ENCODE measurements at places on chromosomes 5 and 9.

- DNase-seq = no peak
These were observed 39.2 kb upstream of the HAND1 start for GRCh38 chr5:154517181-154517580.

- DNase-seq = no peak
These were observed 389.0 kb downstream of the TAF11L14 start for GRCh38 chr5:18023275-18023674.

DNA sequence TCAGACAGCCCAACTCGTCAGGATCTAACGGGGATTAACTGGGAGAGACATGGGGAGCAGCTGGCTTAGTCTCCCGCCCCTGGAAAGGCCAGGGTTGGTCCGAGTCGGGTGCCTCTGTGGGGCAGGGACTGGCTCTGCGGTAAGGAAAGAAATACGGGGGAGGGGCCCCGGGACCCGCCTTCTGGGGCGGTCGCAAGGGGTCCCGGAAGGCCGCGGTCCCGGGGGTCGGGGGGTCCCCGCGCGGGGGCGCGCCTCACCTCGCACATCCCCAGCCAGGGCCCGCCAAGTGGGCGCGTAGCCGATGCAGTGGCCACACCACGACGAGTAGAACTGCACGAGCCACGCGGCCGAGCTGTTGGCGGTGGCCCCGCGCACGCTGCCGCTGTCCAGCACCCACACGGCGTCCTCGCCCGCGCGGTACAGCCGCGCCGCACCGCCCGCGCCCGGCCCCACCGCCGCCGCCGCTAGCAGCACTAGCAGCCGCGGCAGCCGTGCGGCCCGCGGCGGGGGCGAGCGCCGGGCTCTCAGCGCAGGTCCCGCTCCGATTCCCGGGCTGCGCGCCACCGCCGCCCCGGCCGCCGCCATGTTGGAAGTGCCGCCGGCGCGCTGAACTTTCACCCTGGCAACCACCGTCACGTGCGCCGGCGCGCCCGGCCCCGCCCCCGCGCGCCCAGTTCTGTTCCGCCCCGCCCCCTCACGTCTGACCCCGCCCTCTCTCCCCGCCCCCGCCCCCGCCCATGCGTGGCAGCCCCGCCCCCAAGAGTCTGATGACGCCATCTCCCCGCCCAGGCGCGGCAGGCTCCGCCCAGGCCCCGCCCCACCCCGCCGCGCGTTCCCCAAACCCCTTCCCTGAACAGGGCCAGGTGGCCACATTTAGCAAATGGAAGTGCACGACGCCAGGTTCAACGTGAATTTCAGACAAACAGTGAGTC, at the start of gene QSOX2:
Gene QSOX2 (minus strand): TSS at position 594 of the 932 bp plus-strand sequence. CDS start 9 bp downstream, at position 585.
- DNase-seq = peak; percentile 77

- no peak for DNase-seq
These were observed 1.6 kb downstream of the SKP1 start for GRCh38 chr5:134174841-134175839.

- no peak for DNase-seq
These were observed 90.3 kb downstream of the NTRK2 start for GRCh38 chr9:84759804-84760203.

DNA sequence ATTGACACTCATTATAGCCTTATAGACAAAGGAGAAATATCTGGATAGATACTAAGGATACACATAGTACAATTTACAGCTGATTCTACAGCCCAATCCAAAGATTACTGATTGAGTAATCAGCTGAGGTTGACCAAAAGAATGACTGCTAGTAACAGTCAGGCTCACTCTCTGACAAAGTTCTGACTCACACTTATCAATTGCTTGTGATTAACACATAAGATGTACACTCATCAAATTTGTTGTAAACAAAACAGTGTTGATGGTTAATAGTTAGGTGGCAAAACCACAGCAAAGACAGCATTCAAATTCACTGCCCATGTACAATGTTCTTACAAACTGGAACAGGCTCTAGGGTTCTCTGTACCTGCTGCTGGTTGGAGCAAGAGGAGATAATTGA, 422.7 kb downstream of the TLE1 start:
- no peak for DNase-seq

DNA sequence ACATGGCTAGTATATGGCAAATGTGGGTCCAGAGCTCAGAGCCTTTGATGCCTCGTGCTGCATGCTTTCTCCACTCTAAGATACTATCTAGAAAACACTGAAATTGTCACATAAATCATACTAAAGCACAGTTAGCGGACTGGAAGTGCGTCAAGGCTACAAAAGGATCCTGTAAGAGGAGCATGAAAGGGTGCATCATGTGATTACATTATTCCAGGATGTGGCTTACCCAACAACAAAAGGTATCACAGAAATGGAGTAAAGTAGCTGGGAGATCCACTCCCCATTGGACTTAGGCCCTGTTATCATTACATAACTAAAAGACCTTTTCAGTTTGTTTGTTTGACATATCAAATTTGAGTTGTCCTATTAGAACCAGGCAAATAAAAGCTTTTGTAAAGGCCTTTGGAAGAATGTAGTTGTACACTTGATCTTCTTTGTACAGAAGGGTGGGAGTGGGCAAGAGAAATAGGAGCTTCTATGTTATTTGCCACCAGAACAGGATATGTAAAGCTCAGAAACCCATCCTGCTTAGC, 6.9 kb downstream of the SLC31A1 start:
- no peak for DNase-seq

DNA sequence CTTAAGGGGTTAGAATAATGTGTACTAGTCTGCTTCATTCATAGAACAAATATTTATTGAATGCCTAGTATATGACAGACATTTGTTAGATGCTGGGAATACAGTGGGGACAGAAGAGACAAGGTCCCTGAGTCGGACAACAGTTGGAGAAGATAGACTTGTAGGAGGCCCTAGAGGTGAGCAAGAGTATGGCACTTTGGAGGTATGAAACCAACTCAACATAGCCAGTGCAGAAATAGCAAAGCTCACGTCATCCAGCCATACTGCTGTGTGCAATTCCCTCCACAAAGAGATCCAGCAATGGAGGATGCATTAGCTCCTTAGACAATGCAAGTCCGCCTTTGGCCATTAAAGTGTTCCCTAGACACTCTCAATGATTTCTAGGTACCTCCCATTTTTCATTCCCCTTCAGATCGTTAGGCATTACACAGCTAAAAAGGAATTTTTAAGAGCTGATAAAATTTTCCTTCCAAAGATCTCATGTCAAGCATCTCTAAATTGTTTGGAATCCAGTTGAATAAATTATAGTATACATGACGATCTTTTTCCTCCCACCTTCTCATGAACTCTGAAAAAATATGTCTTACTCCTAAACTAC, 1949.6 kb upstream of the WWC1 start:
- no peak for DNase-seq

- no peak for DNase-seq
These were observed 639 bp downstream of the INVS start for GRCh38 chr9:100099722-100100042.

- DNase-seq = no peak
These were observed 99.4 kb upstream of the HAND1 start for GRCh38 chr5:154577416-154577815.

GRCh38 chr9:77999231-77999631, 32.4 kb downstream of the GNAQ start:
- no peak for DNase-seq

GRCh38 chr5:159951834-159952233, 35.6 kb downstream of the ADRA1B start:
- DNase-seq = no peak

DNA sequence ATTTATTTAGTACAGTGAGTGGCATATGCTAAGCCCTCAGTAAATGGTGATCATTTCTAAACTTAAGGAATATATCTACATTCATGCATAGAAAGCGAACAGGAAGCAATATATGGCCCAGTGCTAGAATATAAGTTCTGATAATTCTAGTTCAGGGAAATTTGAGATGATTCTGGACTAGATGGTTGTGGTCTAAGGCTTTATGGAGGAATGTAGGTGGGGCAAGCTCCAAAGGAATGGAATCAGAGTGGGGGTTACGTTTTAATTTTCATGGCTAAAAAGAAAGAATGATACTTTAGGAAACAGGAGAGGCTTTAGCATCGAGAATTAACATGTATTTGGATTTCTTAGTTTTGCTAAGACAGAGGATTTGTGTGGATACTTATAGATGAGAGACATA, 56.1 kb downstream of the MTREX start:
- no peak for DNase-seq

- DNase-seq = no peak
These were observed 186.7 kb downstream of the IZUMO3 start for GRCh38 chr9:24359046-24359445.

DNA sequence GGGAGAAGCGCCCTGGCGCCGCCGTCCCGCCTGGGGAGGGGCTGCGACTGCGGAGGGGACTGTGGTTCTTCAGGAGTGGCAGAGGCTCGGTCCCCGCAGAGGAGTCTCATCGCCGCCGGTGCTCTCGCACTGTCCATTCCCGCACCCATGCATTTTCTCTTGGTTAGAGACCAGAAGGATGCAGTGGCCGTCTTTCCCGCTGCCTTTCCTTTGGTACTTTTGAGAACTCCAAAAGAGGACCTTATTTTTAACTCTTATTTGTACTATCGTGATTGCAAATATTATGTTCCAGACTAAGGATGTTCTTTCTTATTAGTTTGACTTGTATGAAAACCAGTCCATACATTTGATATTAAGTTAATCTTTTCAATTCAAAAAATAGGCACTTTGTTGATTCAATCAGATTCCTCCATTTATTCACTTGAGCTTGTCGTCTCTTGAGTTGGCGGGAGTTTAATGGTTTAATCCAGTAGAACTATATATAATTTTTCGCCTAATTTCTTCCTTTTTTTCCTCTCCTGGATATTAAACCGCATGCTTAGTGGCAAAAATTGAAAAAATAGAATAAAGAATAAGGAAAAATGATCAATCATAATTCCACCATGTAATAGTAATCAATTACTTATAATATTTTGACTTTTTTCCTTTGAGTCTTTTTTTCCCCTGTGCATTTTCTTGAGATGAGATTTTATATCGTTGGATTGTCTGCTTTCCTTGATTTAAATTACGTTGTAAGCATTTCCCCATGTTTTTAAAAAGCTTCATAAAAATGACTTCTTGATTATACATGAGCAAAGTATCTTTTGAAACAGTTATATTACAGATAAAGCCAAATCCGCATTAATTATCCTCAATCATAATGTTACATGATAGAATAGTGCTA, 861 bp downstream of the ZFYVE16 start:
- no peak for DNase-seq

DNA sequence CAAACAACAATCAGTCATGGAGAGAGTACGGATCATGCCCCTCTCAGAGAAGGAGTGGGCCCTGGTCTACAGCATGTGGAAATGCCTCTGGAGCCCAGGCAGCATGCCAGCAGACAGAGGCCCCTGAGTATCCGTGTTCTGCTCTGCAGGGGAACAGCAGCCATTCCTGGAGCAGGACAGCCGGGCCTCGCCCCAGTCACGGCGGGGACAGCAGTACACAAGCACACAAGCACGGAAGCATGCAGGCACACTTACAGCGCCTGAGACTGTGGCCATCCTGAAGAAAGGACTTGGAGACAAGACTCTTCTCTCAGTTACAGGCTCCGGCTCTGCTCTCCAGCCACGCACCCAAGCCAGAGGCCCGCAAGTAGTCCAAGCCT, 102.6 kb upstream of the ALDH1B1 start:
- DNase-seq = no peak

- no peak for DNase-seq
These were observed 424.6 kb downstream of the CCDC171 start for GRCh38 chr9:15977438-15977837.

DNA sequence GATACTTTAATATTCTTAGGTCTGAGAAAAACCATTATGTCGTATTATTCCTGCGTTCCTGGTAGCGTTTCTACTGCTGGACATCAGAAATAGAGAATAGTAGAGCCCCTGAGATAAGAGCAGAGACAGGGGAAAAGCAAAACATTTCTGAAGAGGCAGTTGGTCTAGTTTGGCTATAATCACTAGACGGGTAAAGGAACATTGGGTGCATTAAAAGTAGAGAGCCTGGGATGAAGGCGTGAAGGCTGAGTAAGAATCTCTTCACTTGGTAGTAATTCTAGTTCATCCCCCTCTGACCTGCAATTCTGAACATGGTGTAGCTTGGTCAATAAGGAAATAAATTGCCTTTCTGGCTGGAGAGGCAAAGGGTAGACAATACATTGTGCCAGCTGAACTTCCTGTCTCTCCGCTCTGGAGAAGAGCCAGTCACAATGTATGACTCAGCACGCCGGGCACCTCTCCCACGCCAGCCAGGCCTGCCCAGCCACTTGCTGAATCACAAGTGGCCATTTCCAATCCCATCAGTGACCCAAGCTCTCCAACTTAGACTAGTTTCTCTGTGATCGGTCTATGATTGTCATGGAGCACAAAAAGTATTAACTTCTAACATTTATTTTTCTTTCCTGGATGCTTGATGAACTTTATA, 75.4 kb downstream of the STK32A start:
- no peak for DNase-seq

- DNase-seq = no peak
These were observed 39.7 kb upstream of the BASP1 start for GRCh38 chr5:17177501-17178372.

DNA sequence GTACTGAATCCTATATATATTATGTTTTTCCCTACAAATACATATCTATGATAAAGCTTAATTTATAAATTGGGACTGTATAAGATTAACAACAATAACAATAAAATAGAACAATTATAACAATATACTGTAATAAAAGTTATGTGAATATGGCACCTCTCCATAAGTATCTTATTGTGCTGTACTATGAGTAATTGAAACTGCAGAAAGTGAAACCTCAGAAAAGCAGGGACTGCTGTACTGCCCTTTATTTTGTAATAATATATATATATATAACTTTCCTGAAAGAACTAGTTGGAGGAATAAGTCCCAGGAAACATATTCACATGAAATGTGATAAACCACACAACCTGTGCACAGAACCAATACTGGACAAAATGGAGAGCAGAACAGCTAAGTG, 77.3 kb downstream of the PAM start:
- no peak for DNase-seq

- DNase-seq = no peak
These were observed 390.4 kb upstream of the CDH6 start for GRCh38 chr5:30802961-30803705.

Measured in activated CD4-positive, CD25-positive, alpha-beta regulatory T cell (primary cell).